RCC 7860 (cell line): ENCODE measurements at places on chromosomes 13 and 19.

GRCh38 chr19:34330116-34330515 is 34.9 kb upstream of the GPI start:
- no peak for DNase-seq

DNA sequence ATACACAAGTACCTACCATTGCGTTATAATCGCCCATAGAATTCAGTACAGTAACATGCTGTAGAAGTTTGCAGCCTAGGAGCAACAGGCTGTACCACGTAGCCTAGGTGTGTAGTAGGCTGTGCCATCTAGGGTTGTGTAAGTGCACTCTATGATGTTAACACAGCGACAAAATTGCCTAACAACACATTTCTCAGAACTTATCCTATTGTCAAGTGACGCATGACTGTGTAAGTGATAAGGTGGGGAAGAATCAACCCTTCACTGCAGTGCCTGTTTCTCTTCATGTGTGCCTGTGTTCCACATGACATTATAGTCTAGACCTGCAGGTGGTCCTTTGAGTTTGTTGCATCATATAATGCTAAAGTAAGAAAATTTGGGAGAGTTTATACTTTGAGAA is 94.0 kb downstream of the PCDH9 start:
- DNase-seq, result no peak

- DNase-seq, result no peak
Observed at GRCh38 chr13:90763476-90764150, 583.9 kb upstream of the MIR17HG start.

GRCh38 chr13:51266642-51267041 is 44.4 kb downstream of the FAM124A start:
- DNase-seq, result no peak

GRCh38 chr19:18416778-18417249 is 2.4 kb upstream of the SSBP4 start:
- DNase-seq, result peak; percentile 80

DNA sequence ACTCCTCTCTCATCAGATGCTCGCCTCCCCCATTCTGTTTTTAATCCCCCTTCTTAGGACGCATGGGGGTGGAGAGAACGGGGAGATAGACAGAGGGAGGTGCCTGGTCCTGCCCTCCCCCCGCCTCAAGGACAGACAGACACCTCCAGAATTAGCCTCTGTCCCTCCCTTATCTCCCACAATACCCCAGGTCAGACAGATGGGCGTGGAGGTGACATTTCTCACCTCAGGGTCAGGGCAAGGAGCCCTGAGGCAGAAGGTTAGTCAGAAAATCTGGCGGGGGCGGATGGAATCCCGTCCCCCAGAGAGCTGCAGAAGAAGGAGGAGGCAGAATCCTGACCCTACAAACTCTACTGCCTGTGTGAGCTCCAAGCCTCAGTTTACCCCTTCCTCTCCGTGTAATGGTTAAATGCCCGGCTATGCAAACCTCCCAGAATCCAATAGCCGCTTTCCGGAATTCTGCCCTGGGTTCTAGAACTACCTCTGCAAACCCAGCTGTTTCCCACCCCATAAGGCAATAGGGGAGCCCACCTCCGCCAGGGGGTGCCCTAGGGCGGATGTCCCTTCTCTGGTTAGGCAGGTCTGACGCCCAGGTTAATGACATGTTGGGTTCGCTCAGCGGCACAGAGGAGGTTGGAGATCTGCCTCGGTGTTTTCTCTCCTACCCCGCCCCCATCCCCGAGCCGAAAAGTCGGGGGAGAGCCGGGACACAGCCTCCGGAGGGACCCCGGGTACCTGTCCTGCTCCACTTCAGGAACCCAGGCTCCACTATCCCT is 900 bp downstream of the PPP1R13L start:
- DNase-seq, result peak; percentile 61

DNA sequence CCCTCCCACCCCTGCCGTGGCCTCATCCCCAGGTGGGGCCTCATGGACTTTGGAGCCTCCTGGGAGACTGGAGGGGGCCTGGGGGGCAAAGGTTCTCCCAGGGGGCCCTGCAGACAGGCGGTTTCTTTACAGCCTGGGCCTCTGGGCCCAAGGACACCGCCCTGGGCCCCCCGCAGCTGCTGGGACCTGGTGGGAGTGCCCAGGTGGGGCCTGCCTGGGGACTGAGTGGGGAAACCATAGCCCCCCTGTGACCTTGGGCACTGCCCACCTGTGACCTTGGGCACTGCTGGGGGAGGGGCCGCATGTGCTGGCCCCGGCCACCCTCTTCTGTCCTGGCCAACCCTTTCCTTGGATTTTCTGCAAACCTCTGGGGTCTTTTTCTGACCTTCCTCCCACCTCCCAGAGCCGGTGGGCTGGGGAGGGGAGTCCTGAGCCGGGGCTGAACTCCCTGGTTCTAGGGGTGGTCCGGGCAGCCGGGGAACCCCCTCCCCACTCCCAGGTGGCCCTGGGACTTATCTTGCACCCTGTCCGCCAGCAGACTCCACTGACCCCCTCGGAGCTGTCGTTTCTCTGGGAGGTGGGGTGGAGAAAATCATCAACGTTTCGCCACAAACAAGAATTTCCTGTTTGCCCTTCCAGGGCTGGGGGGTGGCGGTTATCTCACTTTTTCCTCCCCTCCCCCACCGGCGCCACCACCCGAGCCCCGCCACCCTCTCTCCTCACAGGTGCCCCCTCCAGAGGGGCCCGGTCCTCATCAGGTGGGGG is 27.0 kb downstream of the ARID3A start:
- DNase-seq, result no peak

DNA sequence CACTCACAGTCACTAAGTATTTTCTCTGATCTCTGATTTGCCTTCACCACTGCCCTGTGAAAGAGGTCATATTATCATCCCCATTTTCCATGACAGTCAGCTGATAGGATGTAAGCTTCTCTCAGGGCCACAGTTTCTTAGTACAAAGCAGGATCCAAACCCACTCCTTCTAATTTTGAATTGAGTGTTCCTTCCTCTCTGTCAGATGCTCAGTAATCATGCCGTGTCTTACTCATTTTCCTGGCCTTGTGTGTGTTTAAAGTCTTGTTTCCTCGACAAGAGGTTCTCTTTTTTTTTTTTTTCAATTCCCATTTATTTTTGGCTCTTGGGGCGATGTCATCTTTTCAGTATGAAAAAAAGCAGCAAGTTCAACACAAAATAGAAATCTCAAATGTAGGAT is 72.3 kb downstream of the NAA16 start:
- no peak for DNase-seq

- no peak for DNase-seq
Observed at GRCh38 chr19:33486936-33487811, 34.4 kb downstream of the PEPD start.

GRCh38 chr19:42521346-42522030 is 6.8 kb downstream of the CEACAM1 start:
- no peak for DNase-seq

DNA sequence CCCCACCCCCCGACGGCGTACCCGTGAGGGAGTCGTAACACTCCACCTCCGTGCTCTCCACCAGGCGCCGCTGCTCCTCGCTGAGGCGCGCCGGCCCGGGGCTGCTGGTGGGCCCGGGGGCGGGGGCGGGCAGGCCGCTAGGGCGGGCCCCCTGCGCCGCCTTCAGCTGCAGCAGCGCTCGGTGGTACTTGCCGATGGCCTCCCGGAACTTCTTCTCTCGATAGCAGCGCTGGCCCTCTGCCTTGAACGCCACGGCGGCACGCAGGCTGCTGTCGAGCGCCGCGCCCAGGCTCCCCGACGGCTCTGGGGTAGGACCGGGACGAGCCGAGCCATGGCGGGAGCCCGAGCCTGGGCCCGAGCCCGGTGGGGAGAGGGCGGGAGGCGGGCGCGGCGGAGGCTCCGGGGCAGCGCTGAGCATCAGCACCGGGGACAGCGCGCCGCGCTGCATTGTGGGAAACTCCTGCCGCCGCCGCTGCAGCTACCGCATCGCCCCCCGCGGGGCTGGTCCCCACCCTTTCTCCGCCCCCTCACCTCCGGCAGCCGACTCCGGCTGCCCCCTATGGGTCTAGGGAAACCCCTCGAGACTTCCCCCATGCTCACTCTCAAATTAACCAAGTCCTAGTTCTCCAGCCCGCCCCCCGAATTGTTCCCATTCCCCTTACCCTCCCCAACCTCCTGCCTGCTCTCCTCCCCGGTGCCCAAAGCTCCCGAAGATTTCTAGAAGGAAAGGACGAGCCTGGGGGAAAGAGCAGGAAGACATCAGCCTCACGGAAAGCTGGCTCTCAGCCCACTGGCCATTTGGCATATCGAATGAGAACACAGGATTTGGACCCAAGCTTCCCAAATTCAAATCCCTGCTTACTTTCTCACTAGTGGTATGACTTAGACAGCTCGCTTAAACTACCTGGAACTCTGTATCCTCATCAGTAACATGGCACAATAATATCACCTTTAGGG is at the start of gene TTC9B:
TTC9B (minus strand) TSS at position 451 of the 957 bp plus-strand sequence; CDS start at position 448, 3 bp downstream.
- no peak for DNase-seq

- DNase-seq, result no peak
Observed at GRCh38 chr13:91644806-91645205, 246.4 kb downstream of the GPC5 start.

DNA sequence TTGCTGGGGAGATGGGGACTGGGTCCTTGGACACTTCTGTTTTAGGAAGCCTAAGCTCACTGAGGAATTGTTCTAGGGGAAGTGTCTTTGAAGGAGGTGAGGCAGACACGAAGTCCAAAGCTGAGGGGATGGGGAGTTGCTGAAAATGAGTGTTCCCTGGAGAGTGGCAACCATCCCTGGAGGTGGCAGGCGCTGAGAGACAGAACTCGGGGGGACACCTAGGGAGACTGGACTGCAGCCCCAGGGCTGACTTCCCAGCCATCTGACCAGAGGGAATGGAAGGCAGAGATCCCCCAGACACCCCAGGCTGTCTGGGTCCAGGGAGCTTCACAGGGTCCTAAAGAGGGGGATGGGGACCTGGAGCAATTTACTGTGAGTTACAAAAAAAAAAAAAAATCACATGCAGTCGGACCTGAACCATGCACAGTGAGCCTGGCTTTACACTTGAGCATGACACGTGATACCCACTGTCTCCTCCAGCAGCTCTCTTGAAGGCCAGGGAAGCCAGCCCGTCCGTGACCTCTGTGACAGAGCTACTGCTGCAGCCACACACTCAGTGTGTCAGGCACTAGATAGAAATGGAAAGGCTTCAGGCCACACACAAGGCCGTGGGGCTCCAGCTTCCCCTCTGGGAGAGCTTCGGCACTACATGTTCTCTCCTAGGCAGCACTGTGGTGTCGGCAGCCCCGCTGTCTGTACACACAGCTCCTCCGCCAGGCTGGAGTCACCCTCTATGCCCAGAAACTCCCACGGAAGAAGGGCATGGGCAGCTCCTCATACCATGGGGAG is 77.1 kb upstream of the KCTD15 start:
- no peak for DNase-seq

- peak; percentile 49 for DNase-seq
Observed at GRCh38 chr13:24995225-24995804, 100.6 kb upstream of the PABPC3 start.

DNA sequence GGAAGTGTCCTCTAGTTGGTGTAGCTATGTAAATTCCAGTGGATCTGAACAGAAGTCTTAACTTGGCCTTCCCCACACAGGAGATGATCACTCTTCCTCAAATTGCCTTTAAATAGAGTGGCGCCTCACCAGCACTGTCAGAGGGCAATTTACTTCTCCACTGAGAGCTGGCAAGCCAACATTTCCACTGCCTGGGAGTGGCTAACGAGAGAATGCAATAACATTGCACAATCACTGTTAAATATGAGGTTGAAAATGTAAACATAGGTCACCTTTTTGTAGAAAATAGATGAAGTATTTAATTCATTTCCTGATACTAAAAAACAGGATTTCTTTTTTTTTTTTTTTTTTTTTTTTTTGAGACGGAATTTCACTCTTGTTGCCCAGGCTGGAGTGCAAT is 55.4 kb upstream of the UBL3 start:
- DNase-seq, result no peak

- DNase-seq, result peak; percentile 8
Observed at GRCh38 chr13:50124536-50125303, 109.5 kb downstream of the KCNRG start.
